DND-41 (cell line): ENCODE measurements at places on chromosomes 3 and 15.

GRCh38 chr3:187169231-187169960 is 27.9 kb upstream of the RTP1 start:
- DNase-seq: no peak

- DNase-seq: no peak
These were observed 59.1 kb downstream of the FBLN2 start for GRCh38 chr3:13607821-13608597.

DNA sequence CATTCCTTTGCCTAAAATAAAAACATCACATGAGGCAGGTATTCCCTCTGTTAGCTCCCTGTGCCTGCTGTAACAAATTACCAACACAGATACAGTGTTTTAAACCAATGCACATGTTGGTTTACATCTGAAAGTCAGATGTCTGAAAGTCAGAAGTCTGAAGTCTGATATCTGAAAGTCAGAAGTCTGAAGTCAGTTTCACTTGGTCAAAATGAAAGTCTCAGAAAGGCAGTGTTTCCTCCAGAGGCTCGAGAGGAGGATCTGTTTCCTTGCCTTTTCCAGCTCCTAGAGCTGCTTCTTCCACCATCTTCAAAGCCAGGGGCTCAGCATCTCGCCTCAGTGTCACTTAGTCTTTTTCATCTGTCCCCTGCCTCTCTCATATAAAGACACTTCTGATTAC is 22.0 kb downstream of the SST start:
- DNase-seq: no peak

DNA sequence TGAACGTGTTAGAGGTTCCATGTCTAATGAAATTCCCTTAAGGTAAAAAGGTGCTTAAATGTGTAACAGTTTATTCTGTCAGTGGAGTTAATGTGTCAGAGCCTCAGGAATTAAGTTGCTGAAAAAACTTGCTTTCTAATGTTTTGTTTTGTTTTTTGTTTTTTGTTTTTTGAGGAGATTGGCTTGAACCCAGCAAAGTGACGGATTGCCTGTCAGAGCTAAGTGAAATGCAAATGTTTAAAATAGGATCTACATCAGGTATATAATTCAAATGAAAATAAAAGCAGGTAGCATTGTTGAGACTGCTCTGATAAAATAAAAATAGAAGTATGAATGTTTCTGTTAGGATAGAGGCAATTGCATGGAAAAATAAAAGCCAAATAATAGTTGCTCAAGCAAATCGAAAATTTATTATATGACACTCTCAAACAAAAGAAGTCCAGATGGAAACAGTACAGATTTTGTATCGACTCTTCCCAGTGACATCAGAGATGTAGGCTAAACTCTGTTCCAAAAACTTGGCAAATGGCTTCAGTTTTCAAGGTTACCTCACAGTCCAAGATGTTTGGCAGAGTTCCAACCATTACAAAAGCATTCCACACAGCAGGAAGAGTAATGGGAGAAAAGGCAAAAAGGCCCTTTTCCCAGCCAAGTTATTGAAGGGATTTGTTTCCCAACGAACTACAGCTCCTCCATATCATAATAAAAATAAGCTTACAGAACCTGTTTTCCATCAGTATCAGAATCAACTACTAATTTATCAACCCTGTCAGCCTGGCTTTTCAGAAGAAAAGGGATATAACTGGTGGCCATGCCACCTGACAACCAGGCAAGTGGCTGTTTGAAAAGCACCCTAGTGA is 291.0 kb downstream of the TBL1XR1 start:
- no peak for DNase-seq

DNA sequence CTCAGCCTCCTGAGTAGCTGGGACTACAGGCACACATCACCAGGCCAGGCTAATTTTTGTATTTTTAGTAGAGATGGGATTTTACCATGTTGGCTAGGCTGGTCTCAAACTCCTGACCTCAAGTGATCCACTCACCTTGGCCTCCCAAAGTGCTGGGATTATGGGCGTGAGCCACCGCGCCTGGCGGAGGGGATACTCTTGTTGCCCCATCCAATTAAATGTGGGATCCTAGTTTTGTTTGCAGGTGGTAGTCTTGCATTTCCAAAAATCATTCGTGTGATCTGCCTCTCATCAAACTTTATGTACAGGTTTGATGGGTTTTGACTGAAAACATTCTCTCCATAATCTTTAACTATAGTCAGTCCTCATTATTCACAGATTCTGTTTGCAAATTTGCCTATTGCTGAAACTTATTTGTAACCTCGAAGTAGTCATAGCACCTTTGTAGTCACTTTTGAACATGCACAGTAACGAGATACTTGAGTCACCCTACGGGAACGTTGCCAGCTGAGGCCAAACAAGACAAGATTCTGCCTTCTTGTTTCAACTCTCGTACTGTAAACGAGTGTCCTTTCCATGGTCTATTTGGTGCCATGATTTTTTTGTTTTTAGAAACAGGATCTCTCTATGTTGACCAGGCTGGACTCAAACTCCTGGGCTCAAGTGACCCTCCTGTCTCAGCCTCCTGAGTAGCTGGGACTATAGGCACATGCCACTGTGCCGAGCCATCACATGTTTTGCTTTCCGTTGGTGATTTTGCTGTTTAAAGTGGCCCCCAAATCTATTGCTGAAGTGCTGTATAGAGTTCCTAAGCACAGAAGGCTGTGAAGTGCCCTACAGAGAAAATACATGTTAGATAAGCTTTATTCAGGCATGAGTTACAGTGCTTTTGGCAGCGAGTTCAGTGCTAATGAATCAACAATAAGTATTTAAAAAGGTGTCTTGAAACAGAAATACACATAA is 8.1 kb upstream of the MAPK6 start:
- no peak for DNase-seq

GRCh38 chr15:74010929-74011540 is 16.5 kb downstream of the PML start:
- DNase-seq: no peak

GRCh38 chr3:55951388-55951787 is 464.3 kb upstream of the WNT5A start:
- DNase-seq: no peak

DNA sequence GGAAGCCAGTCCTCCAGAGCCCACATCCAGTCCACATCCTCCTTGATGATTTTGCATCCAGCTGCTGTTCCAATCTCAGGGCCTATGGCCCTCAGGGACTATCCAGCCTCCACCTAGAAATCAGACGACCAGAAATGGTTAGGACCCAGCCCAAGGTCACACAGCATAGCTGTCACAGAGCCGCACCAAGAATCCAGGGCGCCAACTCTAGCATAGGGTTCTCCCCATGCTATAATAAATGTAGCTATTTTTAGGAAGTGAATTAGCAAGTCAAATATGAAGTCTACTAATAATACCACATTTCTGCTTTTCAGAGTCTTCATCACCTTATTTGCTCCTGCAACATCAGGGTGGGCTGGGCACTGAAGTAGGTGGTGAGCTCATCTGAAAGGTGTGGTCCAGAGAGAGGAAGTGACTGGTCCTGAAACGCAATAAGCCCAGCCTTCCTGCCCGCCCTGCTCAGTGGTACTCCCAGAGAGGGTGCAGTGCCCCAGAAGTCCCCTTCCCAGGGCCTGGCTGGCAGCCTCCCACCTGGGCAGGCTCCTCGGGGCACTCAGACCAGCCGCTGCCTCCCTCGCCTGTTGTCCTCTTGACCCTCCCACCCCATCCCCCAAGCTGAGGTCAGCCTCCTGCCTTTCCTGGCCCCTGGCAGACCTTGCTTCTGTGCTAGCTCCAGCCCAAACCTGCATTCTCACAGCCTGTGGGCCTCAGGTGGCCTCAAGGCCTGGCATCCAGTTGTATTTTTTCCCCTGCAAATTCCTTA is 17.6 kb upstream of the CYP11A1 start:
- no peak for DNase-seq

DNA sequence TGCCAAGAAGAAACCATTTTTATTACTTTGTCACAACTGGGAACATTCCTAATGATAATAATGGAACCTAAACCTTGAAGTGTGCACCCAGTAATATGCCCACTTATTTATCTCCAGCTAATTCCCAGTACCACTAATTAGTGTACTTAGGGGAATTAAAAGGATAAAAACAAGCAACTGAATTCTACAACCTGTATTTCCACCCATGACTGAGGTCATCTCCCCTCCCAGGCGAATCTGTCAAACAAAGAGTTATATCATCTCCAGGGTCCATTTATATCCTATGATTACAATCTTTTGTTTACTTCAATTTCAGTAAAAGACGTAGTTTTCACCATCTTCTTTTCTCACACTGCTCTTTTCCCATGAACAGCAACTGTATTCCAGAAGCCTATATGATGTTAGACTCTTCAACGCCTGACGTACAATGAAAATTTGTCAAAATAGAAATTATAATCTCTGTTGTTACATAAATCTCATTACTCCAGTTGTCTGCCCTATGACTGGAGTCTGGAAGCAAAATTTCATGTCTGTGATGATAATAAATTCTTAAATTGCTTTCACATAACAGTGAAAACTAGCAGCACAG is 177.6 kb downstream of the GOLIM4 start:
- no peak for DNase-seq

DNA sequence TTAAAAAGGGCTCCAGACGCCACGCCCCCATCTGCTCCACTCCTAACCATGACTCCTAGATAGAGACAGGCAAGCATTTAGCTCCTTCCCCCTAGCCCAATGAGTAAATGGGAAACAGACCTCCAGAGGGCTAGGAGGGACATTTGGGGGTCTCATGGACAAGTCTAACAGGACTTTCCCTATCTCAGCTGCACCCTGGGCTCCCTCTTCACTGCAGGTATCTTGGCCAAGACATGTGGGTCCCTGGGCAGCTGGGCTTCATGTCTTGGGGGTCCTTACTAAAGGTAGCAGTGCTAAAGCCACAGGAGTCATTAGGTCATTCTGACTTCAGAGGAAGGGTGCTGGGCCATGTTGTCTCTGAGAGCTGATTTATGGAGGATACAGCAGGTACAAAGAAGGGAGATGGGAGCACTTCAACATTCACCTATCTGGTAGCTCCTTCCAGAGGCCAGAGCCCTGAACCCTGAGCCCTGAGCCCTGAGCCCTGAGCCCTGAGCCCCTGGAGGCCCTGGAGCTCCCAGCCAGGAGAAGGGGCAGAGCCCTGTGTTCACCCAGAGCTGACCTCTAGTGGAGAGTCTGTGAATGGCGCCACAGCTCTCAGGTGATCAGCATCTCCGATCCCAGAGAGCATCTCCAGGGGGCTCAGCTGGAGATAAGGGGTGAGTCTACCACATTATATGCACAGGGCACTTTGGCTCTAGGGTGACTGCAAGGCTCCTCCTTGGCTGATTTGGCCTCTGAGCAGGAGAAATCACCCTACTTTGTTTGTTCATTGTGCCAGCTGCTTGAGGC is 40.1 kb upstream of the EPHB1 start:
- peak; percentile 64 for DNase-seq

- no peak for DNase-seq
These were observed 90.7 kb downstream of the IMPG2 start for GRCh38 chr3:101229681-101230080.

- DNase-seq: no peak
These were observed at the start of gene MINDY4B for GRCh38 chr3:150905339-150905738. Gene MINDY4B (minus strand): TSS chr3:150905439. CDS start chr3:150905439, 0 bp downstream.

GRCh38 chr3:140568842-140569520 is 108.9 kb upstream of the TRIM42 start:
- no peak for DNase-seq

GRCh38 chr3:187322291-187322690 is 30.8 kb upstream of the MASP1 start:
- no peak for DNase-seq

GRCh38 chr3:60708191-60708975 is 542.9 kb downstream of the FHIT start:
- no peak for DNase-seq

GRCh38 chr3:183880121-183880520 is 4.6 kb downstream of the PARL start:
- DNase-seq: no peak

- DNase-seq: no peak
These were observed 85.4 kb downstream of the MAGI1 start for GRCh38 chr3:65953301-65953812.

- peak; percentile 78 for DNase-seq
These were observed 4.2 kb downstream of the PLCL2 start for GRCh38 chr3:16888785-16889607.

DNA sequence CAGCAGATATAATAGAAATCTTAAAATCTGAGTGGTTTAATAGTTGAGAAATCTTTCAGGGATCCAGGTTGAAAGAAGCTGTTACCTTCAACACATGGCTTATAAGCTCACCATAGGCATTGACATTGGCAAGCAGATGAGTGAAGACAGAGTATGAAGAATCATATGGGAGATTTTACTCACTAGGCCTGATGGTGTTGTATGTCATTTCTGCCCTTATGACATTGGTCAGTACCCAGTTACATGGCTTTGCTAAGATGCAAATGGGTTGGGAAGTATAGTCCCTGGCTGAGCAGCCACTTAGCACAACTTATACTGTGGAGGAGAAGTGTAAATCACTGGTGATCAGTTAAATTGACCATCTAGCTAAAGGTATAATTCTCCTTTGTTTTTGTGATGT is 5.9 kb downstream of the TFG start:
- no peak for DNase-seq

DNA sequence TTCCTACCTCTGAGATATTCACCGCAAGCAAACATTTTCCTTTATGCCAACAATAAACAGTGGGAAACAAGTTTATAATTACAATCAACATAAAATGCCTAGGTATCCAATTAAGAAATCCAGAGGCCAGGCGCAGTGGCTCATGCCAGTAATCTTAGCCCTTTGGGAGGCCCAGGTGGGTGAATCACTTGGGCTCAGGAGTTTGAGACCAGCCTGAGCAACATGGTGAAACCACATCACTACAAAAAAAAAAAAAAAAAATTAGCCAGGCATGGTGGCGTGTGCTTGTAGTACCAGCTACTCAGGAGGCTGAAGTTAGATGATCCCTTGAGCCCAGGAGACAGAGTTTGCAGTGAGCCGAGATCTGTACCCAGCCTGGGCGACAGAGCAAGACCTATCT is 17.3 kb downstream of the TBC1D2B start:
- DNase-seq: no peak

- DNase-seq: no peak
These were observed 33.4 kb downstream of the TMEM41A start for GRCh38 chr3:185465471-185465870.

- no peak for DNase-seq
These were observed 281.3 kb downstream of the EPHB1 start for GRCh38 chr3:135076341-135076740.

GRCh38 chr15:90782442-90782841 is 65.3 kb downstream of the BLM start:
- no peak for DNase-seq

- DNase-seq: no peak
These were observed 113.5 kb upstream of the GALNT15 start for GRCh38 chr3:16060945-16061344.

GRCh38 chr15:63994073-63994600 is 52.1 kb downstream of the DAPK2 start:
- DNase-seq: no peak

- peak; percentile 63 for DNase-seq
These were observed 15.5 kb upstream of the ZBED2 start for GRCh38 chr3:111610612-111611054.

GRCh38 chr3:129317848-129318247 is 39.2 kb downstream of the HMCES start:
- no peak for DNase-seq

- peak; percentile 66 for DNase-seq
These were observed 111.7 kb downstream of the NUP210 start for GRCh38 chr3:13308380-13308801.

- no peak for DNase-seq
These were observed 47.8 kb downstream of the ZNF621 start for GRCh38 chr3:40572588-40572987.
